Activated CD4-positive, CD25-positive, alpha-beta regulatory T cell (primary cell): ENCODE measurements at places on chromosomes 6 and 20.
A peak's percentile ranks its signal among the peaks of the same experiment; 100 is the strongest.

DNA sequence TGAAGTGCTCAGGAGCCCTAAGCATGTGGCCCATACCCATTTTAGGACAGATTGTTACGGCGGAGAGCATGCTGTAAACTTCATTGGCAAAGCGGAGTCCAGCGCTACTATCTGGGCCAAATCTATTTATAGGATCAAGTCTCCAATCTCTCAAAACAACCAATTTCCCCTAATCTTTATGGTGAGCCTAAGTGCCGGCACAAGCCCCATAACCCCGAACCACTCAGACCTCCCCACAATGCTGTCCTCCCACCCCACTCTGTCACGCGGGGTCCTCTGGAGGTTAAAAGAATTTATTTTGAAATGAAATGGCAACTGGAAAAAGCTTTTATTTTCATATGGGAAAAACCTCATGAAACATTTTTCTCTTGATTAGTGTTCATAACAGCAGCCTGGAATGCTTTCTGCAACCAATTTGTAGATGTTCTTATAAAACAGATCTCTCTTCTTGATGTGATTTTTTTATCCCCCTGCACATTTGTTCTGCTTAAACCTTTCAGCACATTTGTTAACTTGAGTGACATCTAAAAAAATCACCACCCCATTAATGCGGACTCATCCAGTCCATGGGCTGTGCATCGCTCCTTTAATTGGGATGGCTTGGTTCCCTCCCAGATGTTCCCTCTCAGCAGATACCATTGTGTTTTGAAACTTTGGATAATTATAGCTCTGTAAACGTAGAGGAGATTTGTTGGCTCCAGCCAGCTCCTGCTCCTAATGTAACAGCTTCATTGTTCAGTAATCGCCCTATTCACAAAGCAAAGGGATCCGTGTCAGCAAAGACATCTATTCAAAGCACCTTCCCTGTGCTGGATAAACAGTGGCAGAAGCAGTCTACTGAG is 323.6 kb downstream of the CD83 start:
- no peak for DNase-seq

DNA sequence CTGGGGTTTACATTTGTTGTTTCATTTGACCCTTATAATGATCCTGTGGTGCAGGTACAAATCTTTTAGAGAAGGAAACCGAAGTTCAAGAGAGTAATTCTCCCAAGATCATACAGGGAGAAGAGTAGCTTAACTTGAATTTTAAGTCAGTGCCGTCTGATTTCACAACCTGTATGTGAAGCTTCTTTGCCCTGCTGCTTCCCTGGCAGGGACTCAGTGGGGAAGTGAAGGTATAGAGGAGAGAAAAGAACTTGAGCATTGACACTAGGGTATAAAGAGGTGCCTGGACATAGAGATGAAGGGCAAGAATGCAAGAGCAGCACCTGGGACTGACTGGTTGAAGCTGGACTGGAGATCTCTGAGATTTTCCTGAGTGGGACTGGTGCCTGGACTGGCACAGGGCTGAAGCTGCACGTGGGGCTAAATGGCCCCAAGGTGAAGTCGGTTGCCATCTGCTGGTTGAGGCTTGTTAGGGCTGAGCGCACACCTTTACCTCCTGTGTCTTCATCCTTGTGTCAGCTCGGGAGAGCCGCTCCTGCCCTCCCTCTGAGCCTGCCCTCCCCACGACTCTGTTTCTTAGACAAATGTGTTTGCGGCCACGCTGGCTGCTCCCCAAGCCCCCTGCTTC is 41.8 kb downstream of the FARS2 start:
- peak; percentile 27 for DNase-seq

DNA sequence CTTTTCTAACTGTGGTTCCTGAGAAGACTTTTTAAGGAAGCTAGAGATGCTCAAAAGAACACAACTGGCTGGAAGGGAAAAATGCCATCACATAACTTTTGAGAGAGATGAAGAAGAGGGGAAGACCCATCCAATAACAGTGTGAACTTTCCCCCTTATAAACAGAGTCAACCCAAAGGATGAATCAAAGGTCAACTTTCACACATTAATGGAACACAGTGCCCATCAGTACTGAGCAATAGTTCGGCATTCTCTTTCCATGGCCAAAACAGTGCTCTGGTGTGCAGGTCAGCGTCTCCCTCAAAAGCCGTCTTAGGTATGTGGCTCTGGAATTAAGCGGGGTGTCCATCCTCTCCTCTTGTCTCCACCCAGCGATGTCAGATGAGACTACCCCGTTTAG is 130.4 kb downstream of the GJA10 start:
- DNase-seq: no peak

- DNase-seq: no peak
Observed at GRCh38 chr6:133757335-133757734, 131.6 kb upstream of the TCF21 start.

DNA sequence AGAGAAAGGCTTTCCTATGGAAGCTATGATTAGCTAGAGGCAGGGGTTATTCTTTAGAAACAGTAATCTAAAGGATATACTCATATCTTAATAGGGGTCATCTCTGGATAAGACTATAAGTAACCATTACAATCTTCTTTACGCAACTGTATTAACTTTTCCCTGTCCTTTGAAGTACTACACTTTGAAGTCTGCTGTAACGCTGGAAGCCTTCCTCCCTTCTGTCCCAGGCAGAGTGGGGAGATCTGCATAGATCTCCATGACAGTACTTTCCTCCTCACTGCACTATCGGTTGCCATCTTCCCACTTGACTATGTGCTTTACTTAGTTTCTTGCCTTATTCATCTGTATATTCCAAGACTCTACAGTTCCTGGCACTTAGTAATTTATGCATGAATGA is 20.1 kb downstream of the SLC35B3 start:
- no peak for DNase-seq

GRCh38 chr20:36827541-36828279 is 48.2 kb upstream of the TLDC2 start:
- DNase-seq: no peak

DNA sequence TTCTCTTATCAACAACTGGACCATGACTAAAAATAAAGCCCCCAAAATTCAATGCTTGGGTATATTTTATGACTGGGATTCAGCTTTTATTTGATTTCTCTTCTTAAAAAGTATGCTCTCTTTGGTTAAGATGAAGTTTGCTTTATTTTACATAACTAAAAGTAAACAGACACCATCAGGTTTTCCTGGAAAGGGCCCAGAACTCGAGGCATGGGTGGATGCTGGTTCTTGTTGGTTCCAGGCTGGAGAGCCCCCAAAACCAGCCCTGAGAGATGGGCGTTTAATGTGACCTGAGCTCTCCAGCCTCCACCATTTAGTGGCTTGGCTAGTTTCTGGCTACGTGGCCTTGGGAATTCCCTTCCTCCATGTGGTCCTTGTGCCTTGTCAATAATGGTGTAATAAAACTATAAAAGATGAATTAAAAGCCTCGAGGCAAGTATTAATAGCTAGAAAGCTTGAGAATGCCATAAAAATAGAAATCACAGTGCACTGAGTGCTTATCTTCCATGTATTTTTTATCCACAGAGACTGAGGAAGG is 34.1 kb downstream of the BANF2 start:
- no peak for DNase-seq

- DNase-seq: no peak
Observed at GRCh38 chr20:39188266-39188765, 226.2 kb downstream of the DHX35 start.

DNA sequence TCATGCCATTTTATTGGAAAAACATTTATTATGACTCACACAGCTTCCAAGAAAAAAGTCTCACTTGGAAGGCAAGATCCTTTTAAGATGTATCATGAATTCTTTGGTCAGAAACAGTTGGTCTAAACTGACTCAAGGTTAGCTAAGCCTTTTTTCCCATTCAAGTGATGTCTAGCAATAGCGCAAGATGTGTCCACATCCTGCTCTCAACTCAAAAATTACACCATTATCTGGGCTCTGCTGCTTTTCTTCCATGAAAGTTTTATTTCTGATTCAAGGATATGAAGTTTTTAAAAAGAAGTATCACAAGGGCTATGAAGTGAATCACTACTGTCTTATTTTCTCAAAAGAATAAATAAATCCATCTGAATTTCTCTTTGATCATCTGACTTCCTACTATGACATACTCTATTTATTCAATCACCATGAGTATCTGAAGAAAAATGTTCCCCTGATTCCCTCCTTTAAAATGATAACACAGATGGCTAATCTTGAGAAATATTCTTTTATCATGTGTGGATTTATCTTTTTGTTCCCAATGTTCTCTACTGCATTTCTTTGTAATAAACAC is 139.2 kb downstream of the AHI1 start:
- DNase-seq: no peak

GRCh38 chr20:53809217-53809616 is 215.6 kb upstream of the ZNF217 start:
- DNase-seq: no peak

DNA sequence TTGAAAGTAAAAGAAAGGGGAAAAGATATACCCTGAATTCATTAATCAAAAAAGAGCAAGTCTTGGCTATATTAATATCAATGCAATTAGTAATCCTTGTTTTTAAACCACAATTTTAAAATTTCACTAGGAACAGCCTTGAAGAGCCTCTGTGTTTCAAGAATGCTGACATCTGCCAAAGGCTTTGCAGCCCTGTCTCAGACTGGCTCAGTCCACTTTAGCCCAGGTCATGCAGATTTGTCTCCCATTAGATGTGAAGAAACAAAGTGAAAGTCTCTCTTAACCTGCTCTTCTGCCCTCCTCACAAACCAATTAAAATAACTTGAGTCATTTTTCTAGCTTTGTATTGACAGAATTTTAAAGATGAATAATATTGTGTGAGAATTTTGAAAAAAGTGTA is 102.7 kb upstream of the CARMIL1 start:
- no peak for DNase-seq

- DNase-seq: no peak
Observed at GRCh38 chr20:53739799-53740785, 146.5 kb upstream of the ZNF217 start.

GRCh38 chr20:32603046-32603726 is 18.1 kb upstream of the NOL4L start:
- DNase-seq: no peak

- DNase-seq: no peak
Observed at GRCh38 chr20:1867495-1868260, 27.5 kb upstream of the SIRPA start.
